ENCODE measurements at places on chromosomes 3 and 15. TPM values are rescaled to one million over a fixed set of nuclear protein-coding genes. Genes with fewer than 3 reads are reported as not detected.

Gene CFAP91
- not detected for polyA plus RNA-seq

DNA sequence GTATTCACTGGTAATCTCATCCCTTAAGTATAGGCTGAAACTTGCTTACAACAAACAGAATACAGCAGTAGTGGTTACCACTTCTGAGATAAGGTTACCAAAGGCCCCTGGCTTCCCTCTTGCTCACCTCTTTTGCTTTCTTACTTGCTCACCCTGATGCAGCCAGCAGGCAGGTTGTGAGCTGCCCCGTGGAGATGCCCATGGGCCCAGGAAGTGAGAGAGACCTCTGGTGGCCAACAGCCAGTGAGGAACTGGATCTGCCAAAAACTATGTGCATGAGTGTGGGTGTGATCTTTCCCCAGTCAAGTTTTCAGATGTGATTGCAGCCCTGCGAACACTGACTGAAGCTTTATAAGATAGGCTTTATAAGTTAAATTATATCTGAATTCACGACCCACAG, 48.7 kb downstream of the NMNAT3 start:
- peak; percentile 36 for DNase-seq
- no peaks in the 10 kb centered on the region for H3K27me3 ChIP-seq
- H3K4me3 ChIP-seq, result no peak overlapping the region
- no peaks in the 10 kb centered on the region for H3K36me3 ChIP-seq
- no peaks in the 10 kb centered on the region for H3K4me1 ChIP-seq
- no peak overlapping the region for H3K27ac ChIP-seq

- 0 out of 2 replicates have a peak, but pooled peaks cover under 1% of the 10 kb centered on the region for H3K4me1 ChIP-seq
- no peak for DNase-seq
- no peak overlapping the region for H3K4me3 ChIP-seq
- no peak overlapping the region for H3K27ac ChIP-seq
Observed at GRCh38 chr3:126194713-126195305, 14.4 kb upstream of the ALDH1L1 start.

GRCh38 chr3:159803459-159803858, 185.2 kb upstream of the IL12A start:
- H3K27ac ChIP-seq, result no peak overlapping the region
- no peaks in the 10 kb centered on the region for H3K27me3 ChIP-seq
- no peak overlapping the region for H3K4me3 ChIP-seq
- DNase-seq, result no peak

GRCh38 chr3:124276133-124276532, 284.2 kb upstream of the ROPN1 start:
- no peaks in the 10 kb centered on the region for H3K4me1 ChIP-seq
- 0 out of 3 replicates have a peak, but pooled peaks cover 3% of the 10 kb centered on the region for H3K27me3 ChIP-seq
- no peak overlapping the region for H3K27ac ChIP-seq
- DNase-seq, result no peak

GRCh38 chr3:156575641-156576040, 20.7 kb upstream of the SSR3 start:
- no peaks in the 10 kb centered on the region for H3K36me3 ChIP-seq
- no peak for DNase-seq
- H3K27ac ChIP-seq, result no peak overlapping the region
- no peaks in the 10 kb centered on the region for H3K4me1 ChIP-seq
- H3K4me3 ChIP-seq, result no peak overlapping the region

DNA sequence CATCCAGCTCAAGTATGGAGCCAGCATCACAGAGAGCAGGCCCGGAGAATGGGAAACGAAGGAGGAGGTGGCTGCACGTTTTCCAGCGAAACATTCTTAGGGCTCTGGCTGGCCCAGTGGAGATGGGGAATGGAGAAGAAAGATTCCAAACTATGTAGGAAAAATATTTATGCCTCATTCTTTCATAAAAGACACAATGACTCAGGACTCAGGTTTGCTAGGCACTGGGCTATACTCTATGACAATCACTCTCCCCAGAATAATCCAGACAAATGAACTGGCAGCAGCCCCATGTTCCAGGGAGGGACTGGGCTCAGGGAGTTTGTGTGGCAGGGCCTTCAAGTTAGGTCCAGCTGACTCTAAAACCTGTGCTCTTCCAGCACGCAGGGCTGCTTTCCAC, 110.8 kb upstream of the RAD18 start:
- H3K27me3 ChIP-seq, result no peaks in the 10 kb centered on the region
- no peak overlapping the region for H3K4me3 ChIP-seq
- H3K36me3 ChIP-seq, result no peaks in the 10 kb centered on the region
- H3K27ac ChIP-seq, result no peak overlapping the region

- DNase-seq, result no peak
- H3K36me3 ChIP-seq, result no peaks in the 10 kb centered on the region
- H3K27ac ChIP-seq, result no peak overlapping the region
- H3K27me3 ChIP-seq, result no peaks in the 10 kb centered on the region
- no peak overlapping the region for H3K4me3 ChIP-seq
- H3K4me1 ChIP-seq, result no peaks in the 10 kb centered on the region
Observed at GRCh38 chr3:30804984-30805383, 89.5 kb downstream of the GADL1 start.

GRCh38 chr15:40305281-40305680, 2.5 kb downstream of the PLCB2 start:
- H3K27ac ChIP-seq, result no peak overlapping the region
- no peaks in the 10 kb centered on the region for H3K36me3 ChIP-seq
- DNase-seq, result no peak
- peaks cover 7% of the 10 kb centered on the region for H3K27me3 ChIP-seq
- H3K4me3 ChIP-seq, result no peak overlapping the region
- H3K4me1 ChIP-seq, result no peaks in the 10 kb centered on the region

DNA sequence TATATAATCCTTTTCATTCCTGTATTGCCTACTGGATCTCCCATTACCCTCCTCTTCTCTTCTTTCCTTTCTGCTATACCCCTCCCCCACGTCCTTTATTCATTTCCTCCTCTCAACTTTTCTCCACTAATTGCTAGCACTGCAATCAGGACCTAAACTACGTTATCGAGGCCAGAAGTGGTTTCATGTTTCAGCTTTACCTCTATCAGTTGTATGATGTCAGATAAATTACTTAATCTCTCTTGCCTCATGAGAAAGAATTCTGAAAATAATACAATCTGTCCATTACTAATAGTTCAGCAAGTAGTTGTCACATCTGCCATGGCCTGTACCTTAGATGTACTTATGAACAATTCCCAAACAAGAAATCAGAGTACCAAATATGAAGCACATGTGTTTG, 10.6 kb downstream of the POPDC2 start:
- H3K4me3 ChIP-seq, result no peak overlapping the region
- H3K27ac ChIP-seq, result no peak overlapping the region
- H3K4me1 ChIP-seq, result peaks cover 19% of the 10 kb centered on the region
- H3K27me3 ChIP-seq, result no peaks in the 10 kb centered on the region

All from HepG2 (cell line).